ENCODE measurements at places on chromosomes 13 and 19.

- no peak for DNase-seq
Measured at GRCh38 chr13:44302940-44303575, 70.6 kb upstream of the SERP2 start.

GRCh38 chr13:19861762-19862161, 1.7 kb downstream of the ZMYM5 start:
- DNase-seq, result no peak

GRCh38 chr19:33620611-33621010, 1.1 kb upstream of the CHST8 start:
- DNase-seq, result no peak

GRCh38 chr13:22320991-22321390, 650.1 kb downstream of the FGF9 start:
- DNase-seq, result no peak

GRCh38 chr13:59176775-59177174, 987.0 kb downstream of the DIAPH3 start:
- DNase-seq, result no peak

DNA sequence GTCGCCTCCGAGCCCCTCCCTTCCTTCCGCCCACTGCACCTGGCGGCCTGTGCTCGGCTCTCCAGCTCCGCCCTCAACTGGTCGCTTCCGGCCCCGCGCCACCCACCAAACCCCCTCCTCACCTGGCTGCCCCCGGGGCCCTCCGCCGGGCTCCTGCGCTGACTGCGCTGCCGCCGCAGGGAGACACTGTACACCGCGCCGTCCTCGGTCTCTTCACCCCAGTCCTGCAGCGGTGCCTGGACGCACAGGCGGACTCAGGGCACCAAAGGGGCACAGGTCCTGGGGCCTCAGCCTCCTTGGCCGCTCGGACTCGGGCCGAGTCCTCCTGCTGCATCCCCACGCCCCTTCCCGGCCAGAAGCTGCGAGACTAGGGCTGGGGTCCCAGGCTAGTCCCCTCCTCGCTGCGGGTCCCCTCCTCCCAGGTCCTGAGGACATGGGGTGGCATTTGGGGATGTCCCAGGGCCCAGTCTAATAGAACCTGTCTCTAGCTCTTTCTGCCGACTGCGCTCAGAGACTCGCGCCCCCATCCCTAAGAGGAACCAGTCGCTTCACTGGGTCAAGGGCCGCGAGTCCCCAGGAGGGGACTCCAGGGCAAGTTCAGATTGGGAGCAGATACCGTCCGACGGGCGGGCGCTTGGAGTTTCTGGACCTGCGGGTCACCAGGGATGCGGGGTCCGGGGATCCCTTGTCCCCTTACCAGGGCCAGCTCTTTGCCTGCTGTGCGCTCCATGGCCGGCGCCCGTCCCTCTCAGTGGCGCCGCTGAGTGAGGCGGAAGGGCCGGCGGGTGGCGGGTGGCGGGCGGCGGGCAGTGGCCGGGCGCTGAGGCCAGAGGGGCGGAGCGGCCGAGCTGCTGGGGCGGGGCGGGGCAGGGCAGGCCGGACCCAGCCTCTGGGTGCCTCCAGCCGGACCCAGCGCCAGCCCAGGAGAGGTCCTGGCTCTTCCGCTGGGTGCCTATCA, at the start of gene RGL3:
Gene RGL3 (minus strand): TSS at position 766 of the 958 bp plus-strand sequence. CDS start 36 bp downstream, at position 730.
- DNase-seq, result no peak

DNA sequence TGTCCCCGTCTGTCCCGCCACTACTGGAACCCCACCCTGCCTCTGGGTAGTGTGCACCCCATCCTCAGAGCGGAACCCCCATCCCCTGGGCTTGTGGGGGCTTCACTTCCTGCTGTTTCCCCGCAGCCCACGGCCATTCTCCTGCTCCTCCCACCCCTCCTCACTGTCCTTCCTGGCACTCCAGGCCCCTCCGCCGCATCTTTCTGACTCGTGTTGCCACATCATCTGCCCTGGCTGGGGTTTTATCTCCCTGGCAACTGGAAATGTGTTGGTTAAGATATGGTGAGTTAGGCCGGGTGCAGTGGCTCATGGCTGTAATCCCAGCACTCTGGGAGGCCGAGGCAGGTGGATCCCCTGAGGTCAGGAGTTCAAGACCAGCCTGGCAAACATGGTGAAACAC, 37.3 kb downstream of the KDM4B start:
- DNase-seq, result no peak

DNA sequence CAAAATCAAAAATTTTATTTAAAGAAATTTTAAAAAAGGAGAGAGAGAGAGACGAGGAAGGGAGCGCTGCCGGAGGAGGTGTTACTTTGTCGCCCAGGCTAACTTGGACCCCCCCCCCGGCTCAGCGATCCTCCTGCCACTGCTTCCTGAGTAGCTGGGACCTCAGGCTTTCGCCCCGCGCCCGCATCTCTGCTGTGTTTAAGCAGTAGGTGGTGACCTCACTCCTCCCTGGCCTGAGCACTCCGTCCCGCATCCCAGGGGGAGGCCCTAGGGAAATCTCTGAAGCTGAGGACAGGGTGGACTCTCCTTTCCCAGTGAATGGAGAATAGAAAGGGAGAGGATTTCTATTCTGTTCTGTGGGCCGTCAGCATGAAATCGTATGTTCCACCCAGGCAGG, 485 bp upstream of the ZNF845 start:
- DNase-seq, result no peak

GRCh38 chr19:17411801-17412200, 6.4 kb upstream of the BST2 start:
- no peak for DNase-seq

DNA sequence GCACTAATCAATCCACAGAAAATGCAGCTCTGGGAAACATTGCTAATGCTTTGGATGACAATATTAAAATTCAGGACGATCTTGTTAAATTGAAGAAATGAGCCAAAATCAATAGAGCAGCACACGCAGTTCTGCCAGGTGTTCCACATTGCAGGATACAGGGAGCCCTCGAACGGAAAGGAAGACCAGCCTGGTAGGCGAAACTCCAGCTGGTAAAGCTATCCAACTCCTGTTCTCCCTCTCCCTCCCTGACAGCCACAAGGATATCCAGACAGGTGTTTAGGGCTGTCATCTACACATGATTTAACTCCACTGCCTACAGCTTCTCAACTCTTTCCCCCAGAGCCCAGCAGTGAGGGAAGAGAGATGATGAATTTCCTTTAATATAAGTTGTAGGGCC, 67.7 kb downstream of the EPSTI1 start:
- no peak for DNase-seq

DNA sequence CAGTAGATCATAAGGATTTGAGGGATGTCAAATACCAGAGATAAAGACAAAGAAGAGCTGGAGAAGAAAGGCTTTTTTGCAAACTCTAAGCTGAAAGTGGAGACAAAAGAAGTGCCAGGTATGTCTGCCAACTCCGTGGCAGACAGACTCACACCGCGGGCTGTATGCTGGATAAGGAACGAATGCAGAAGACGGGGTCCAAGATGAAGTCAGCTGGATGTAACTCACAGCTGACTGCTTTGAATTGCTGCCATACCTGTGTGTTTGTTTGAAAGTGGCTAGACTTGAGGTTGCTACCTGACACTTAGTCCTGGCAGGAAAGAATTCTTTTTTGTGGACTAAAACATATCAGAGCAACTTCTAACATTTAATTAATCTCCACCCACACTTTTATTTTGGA, 398.8 kb downstream of the DLEU7 start:
- no peak for DNase-seq

DNA sequence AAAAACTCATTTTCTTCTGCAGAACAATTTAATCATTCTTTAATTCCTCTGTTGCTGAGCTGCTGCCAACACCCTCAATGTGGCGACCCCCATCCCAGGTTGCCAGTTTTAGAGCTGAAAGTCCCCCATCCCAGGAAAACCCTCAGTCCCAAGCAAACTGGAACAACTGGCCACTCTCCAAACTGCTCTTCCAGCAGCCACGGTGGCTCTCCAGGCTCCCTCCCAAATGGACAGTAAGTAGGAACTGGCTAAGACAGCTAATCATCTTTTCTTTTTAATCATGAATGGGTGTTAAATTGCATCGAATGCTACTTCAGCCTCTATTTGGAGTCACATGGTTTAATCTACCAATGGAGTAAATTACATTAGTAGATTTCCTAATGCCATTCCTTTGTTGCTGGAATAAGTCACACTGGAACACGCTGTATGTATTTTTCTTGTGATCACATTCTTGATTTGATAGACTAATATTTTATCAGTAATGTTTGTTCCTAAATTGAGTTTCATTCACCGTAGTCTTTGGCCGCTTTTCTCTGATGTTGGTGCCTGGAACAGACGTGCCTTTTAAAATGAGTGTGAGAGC, 33.7 kb upstream of the VSTM2B start:
- DNase-seq, result no peak

DNA sequence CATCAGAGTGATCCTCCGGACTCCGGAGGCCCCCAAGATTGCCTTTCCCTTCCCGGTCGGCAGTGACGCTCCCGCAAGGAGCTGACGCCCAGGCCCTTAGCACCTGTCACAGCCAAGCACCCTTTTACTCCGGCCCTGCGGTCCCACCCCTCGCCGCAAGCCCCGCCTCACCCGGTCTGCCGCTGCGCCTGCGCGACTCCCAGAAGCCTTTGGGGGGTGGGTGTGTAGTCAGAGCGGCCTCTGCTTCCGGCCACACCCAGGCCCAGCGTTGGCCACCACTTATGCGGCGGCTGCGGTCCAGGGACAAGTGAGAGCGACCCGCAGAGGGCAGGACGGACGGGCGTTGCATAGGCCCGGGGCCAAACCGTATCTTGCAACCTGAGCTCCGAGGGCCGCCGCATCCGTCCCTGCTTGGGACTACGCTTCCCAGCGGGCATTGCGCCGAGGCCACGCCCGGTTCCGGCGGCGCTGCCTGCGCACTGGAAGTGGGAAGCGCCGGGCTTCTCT, 441 bp upstream of the ZFP28 start:
- no peak for DNase-seq

- DNase-seq, result no peak
Measured at GRCh38 chr13:99227909-99228688, 27.4 kb downstream of the UBAC2 start.

DNA sequence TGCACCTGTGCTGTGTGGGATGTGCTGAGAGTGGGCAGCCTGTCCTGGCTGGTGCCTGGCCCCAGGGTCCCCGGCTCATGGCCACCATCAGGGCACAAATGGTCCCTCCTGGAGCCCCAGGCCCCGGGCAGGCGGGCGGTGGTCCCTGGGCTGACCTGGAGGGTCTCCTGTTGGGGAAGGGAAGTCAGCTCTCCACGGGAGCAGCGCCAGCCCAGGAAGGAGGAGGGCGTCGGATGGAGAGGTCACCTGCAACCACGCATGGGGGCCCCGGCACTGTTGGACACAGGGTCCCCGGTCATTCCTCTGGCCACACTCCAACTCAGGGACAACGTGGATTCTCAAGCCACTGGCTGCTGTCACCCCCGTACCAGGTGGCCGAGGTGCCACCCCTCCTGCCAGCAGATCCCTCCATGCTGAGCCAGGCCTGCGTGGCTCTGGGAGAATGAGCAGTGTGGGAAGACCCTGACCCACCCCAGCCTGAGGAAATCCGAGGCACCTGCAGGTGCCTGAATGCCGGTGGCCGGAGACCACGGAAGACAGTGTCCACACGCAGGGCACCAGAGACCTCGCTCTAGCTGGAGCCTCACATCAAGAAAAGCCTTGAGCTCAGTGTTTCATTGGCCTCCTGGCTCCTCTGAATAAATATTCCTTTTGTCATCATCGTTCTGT, 13.5 kb downstream of the LMNB2 start:
- no peak for DNase-seq

DNA sequence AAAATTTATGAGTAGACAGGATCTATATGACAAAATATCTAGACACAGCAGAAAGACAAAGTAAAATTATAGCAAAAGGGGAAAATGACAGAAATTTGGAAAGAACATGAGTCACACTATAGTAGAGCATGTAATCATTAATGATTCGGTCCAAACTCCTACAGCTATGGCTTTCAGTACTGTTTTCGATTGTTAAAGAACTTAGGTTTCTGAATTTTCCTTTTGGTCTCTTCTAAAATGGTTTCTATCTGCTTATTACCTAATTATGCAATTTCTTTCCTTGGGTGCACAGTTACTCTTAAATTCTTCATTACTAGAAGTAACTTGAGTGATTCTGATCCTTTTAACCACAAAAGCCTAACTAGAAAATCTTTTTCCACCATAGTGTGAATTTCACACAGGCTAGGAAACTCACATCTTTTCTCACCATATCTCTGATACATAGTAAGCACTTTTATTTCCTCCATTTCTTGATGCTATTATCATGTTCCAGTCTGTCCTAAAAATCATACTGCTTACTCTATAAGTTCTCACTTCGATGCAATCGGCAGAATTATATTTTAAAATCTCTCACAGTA, 1101.4 kb downstream of the PCDH9 start:
- no peak for DNase-seq

DNA sequence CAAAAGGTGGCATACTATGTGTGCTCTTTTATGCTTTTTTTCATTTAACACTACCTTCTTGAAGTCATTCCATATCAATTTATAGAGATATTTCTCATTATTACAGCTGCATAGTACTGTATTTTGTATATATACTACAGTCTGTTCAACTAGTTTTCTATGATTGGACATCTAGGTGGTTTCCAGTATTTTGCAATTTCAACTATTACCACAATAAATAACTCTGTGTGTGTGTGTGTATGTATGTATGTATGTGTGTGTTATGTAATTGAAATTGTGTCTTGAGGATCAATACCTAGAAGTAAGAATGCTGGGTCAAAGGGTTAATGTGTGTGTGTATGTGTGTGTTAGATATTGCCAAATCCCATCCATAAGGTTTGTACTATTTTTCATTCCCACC, 7.0 kb downstream of the LPAR6 start:
- no peak for DNase-seq

DNA sequence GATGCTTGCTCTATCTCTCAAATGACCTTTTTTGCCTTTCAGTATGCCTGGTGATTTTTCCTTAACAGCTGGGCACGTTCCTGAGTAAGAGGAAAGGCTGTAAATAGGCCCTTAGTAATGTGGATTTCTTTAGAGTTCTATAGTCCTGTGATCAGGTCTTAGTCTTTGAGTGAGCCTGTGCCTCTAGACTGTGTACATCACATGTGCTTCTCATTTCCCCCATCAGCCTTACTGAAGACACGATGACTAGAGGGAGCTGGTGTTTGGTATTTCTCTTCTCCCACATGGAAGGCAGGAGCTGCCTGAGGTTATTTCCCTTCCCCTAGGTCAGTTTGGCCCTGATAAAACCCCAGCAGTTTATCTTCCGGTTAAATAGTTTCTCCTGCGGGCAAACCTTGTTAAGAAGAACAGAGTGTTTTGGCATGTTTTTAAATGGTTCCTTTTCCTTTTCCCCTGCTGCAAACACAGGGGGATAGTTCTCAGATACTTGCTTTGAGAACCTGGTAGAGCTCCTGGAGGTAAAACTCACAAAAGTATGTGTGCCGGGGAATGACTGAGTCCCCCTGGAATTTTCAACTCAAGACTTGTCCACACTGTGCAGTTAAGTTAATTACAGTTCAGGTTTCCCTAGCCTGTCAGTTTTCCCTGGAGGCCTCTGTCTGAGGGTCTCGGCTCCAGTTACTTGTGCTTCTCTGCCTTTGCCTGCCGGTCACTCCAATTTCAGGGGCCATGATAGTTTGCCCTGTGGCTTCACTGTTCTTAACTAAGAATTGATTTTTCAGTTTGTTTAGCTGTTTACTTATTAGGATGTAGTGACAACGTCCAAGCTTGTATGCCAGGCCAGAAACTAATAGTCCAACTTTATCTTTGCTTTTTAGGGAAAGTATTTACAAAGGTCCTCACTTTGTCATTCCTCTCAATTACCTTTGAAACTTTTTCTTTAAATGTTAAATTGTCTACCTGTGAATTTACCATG, 94.4 kb downstream of the URI1 start:
- no peak for DNase-seq

GRCh38 chr19:47703301-47703700, 9.9 kb upstream of the EHD2 start:
- no peak for DNase-seq

GRCh38 chr13:23828086-23828485, 61.1 kb downstream of the MIPEP start:
- no peak for DNase-seq
